ENCODE measurements at places on chromosomes 13 and 19. TPM values are rescaled to one million over a fixed set of nuclear protein-coding genes. Genes with fewer than 3 reads are reported as not detected.

GRCh38 chr13:34506796-34507195, 435.3 kb upstream of the NBEA start:
- no peak for DNase-seq

- no peak for DNase-seq
These were observed 1.3 kb upstream of the SNAPC2 start for GRCh38 chr19:7918615-7919421.

DNA sequence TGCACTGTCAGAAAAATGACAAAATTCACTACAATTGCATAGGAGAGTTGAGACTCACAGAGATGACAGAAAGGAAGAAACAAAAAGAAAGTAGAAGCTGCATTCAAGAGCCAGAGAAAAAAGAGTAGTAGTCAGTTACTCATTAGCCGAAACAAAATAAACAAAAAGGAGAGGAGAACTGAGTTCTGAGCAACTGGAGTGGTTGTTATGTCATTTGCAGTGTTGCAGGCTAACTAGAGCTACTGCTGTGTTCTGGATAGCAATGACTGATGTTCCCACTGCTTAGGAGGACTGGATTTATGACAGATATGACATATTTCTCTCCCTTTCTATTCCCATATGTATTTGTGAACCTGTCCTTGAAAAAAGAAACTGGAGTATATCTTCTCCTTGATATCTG, 482.6 kb downstream of the RFC3 start:
- DNase-seq, result no peak

GRCh38 chr13:106407338-106407737, 128.1 kb downstream of the EFNB2 start:
- no peak for DNase-seq

DNA sequence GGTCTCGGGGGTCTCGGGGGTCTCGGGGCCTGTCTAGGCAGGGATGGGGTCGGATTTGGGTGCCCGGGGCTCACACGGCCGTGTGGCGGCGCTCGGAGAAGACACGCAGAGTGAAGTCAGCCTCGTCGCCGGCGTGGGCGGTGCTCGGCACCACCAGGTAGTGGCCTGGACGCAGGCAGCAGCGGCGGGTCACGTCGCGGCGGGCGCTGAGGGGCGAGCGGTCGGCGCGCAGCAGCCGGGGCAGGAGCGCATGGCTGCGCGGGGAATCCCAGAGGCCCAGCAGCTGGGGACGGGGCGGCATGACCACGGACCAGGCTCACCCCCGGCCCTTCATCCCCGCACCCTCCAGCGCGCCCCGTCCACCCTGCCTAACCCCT, 8.2 kb downstream of the CAPN12 start:
- no peak for DNase-seq

- DNase-seq, result no peak
These were observed 6.3 kb downstream of the ARGLU1 start for GRCh38 chr13:106561551-106562170.

Gene ZNF443
- total RNA-seq, result 10.9 TPM

GRCh38 chr19:18414504-18415177, 4.6 kb upstream of the SSBP4 start:
- no peak for DNase-seq

DNA sequence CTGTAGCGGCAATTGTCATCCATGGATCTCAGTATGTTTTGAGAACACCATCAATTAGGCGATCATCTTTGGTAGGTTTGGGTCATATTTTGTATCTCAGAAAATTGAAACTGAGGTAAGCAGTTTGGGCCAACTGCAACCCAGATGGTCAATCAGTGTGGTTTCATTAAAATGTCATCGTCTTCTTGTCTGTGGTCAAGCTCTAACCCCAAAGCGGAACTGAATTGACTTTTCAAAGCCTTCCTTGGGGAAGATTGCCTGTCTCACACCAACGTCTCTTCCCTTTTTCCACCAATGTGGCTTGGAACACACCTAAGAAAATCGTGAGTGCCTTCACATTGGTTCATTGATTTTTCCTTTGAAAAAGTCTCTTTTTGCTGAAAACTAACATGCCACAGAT, 56.3 kb upstream of the UBAC2 start:
- DNase-seq, result no peak

Gene ZNF610
- total RNA-seq, result 11.4 TPM

DNA sequence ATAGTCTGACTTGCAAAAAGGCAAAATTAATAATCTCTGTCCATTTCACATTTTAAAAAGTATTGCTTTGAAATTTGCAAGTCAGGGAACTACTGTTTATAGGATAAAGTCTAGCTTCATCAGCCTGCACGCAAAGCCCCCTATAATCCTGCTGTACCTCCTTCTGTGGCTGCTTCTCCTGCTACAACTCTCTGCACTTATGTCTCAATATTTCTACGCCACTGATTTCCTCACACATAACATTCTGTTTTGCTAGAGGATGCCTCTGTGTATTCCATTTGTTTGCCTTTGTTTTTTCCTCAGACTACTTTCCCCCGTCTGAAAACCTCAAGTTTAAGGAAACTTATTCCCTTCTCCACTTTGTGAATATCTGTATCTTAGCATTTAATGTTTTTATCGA, 389.9 kb downstream of the RFC3 start:
- DNase-seq, result no peak

- no peak for DNase-seq
These were observed 46.8 kb upstream of the CYP2A7 start for GRCh38 chr19:40928850-40929249.

- no peak for DNase-seq
These were observed 53.5 kb upstream of the TNFRSF19 start for GRCh38 chr13:23516702-23517101.

- no peak for DNase-seq
These were observed 4.8 kb downstream of the TSKS start for GRCh38 chr19:49758292-49758691.

GRCh38 chr19:18662972-18663732, 20.3 kb upstream of the CRTC1 start:
- DNase-seq, result no peak

Gene CCL25
- not detected for total RNA-seq

- no peak for DNase-seq
These were observed 4.4 kb downstream of the ATP12A start for GRCh38 chr13:24684600-24684998.

DNA sequence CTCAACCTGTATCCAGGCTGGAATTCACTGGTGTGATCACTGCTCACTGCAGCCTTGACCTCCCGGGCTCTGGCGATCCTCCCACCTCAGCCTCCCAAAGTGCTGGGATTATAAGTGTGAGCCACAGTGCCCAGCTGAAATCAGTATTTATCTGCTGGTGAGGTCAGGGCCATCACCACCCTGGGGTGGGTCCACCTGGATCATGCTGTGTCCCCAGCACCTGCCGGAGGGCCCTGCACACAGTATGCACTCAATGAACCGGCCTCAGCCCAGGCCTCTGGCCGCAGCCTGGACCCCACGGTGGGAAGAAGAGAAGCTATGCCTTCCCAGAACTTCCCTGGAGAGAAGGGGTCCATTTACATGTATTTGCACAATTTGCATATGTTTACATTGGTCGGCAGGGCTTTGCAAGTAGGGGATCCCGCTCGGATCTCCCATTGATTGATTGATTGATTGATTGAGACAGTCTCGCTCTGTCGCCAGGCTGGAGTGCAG, 2.6 kb upstream of the SLC5A5 start:
- no peak for DNase-seq

Gene FXYD7
- total RNA-seq, result 34.3 TPM

DNA sequence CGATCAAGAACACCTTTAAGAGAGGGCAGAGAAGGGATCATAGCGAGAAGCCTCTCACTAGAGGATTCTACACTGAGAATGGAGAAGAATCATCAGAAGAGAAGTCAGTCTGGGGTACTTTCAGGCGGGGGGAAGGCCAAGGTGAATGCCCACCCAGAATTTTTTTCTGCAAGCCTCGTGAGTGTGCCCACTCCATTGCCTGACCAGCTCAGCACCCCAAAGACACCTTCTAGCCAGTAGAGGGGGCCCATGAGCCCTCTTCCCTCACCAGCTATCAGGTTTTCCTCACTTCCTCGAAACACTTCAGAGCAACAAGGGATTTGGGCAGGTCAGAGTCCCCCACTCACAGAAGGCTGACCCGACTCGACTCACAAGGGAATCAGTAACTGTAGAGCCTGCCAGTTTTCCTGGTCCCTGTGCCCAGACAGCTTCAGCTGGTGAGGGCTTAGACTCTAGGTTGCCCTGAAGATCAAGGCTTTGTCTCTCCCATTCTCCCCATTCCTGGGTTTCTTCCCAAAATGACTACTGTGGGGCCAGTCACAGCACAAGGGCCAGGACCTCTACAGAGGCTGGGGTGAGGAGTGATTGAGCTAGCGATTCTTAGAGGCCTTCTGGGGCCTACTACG, 18.4 kb downstream of the NLRP13 start:
- no peak for DNase-seq
